ENCODE measurements at places on chromosomes 6 and 20.
A peak's percentile ranks its signal among the peaks of the same experiment; 100 is the strongest.

- no peak for DNase-seq
Observed at GRCh38 chr6:122075917-122076316, 323.5 kb upstream of the HSF2 start.

DNA sequence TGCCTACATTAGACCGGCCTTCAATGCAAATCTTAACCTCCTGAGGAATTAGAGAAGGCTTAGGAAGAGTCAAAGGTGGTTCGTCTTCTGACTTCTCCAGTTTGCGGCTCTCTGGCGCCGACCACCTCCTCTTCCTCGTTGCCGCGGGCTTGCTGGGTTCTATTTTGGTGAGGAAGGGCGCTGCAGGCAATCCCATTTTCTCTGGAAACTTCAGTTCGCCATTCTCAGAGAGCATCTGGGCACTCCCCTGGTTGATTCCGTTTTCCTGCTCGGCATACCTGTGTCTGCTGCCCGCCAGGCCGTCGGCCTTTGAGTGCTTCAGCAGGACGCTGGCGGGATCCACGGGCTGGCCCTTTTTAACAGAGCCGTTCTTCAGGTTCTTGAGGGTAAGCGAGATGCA lies 67.9 kb downstream of the GMPR start:
- no peak for DNase-seq

DNA sequence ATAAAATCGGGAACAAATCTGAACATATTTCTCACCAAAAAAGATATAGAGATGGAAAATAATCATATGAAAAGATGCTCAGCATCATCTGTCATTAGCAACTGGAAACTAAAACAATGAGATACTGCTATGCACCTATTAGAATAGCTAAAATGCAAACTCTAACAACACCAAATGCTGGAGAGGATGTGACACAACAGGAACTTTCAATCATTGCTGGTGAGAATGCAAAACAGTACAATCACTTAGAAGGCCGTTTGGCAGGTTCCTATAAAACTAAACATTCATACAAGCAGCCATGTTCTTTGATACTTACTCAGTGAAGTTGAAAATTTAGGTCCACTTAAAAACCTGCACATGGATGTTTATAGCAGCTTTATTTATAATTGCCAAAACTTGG lies 67.0 kb downstream of the FAM50B start:
- no peak for DNase-seq

DNA sequence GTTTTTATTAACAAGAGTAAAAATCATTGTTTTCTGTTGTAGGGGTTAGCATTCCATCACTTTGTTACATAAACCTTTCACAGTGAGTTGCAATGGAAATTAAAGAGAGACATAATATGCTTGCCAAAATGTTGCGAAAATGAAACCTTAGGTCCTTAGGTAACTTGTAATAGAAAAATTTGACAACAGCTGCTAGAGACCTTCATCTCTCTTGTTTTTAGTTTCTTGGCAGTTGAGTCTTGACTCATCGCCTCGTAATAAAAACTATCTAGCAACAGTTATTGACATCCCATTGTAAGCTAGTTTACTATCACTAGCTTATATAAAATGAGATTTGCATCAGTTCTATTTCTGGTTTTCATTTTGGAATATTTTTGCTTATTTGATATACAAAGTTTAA lies 179.0 kb upstream of the MMS22L start:
- DNase-seq: no peak

GRCh38 chr20:46252352-46253091 lies 55.8 kb downstream of the CDH22 start:
- DNase-seq: no peak

- no peak for DNase-seq
Observed at GRCh38 chr6:156697225-156697830, 79.8 kb upstream of the ARID1B start.

DNA sequence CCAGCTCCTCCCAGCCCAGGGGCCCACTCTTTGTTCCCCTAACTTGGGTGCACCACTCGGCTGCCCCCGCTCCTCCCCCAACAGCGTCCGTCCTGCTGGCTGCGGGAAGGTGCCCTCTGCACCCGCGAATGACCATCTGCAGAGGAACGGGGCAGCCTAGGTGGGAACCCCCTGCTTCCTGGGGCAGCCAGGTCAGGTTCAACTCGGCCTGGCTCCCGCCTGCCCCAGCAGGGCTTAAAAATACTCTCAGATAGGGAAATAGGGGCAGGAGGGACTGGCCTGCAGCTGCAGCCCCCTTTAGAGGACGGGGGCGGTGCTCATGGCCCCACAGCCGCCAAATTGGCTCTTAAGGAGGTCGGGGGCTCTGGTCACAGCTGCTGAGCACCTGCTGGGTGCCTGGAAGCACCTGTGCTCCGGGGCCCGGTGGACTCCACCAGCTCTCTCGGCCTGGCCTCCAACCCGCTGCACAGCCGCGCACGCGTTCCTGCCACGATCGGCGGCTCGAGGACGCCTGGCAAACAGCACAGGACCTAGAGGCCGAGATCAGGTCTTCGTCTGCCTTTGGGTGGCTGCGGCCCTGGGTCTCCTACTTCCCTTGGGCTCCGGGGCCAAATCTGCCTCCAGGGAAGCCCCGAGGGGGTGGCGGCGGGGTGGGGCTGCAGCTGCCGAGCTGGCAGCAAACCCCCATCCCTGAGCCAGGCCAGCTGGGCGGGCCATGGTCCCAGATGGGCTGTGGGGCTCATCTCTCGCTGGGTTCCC lies 700 bp upstream of the LAMA5 start:
- no peak for DNase-seq

GRCh38 chr6:156953479-156954146 lies 176.4 kb downstream of the ARID1B start:
- DNase-seq: peak; percentile 95

DNA sequence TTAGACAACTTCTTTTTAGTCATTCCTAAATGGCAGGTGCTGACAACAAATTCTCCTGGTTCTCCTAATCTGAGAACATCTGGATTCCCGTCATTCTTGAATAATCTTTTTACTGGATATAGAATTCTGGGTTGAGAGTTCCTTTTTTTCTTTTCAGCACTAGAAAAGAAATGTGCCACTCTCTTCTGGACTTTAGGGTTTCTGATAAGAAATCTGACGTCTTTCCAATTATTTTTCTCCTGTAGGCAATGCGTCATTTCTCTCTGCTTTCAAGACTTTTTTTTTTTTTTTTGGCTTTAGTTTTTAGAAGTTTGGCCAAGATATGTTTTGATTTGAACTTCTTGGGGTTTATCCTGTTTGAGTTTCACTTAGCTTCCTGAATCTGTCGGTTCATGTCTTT lies 66.1 kb upstream of the RNF24 start:
- no peak for DNase-seq

GRCh38 chr6:147879031-147879580 lies 370.6 kb downstream of the SAMD5 start:
- no peak for DNase-seq

GRCh38 chr6:162290846-162291465 lies 436.6 kb downstream of the PRKN start:
- no peak for DNase-seq

DNA sequence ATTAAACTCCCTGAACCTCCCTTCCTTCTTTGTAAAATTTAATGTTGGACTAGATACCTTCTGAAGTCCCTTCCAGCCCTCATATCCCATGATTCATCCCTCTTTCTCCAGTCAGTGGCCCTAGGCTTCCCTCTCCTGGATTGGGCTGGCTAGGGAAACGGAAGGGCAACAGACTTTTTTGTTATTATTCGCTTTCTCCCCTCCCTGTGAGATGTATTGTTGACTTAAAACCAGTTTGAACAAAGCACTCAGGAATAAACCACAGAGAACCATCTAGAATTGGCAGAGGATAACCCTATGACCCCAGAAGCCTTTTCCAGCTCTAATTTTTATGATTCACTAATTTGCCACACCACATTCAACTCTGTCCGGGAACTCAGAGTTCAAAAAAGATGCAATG lies 239.7 kb upstream of the SUPT3H start:
- no peak for DNase-seq

DNA sequence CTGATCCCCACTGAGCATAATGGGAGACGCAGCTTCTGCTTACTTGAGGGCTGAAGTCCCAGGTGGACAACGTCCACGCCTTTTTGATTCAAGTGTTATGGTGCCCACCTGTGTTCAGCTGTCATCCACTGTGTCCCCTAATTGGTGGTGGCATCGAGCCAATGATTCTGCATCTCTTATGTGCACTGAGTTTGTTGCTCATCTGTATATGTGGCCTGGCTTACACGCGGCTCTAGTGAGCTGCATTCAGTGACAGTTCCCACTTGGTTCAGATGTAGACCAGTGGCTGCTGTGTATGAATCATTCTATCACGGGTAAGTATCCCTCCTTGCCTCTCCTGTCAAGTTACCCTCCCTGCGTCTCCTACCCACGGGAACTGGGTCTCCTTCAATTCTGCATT lies 131.2 kb upstream of the CLDN20 start:
- DNase-seq: no peak

- no peak for DNase-seq
Observed at GRCh38 chr6:11366183-11366933, 133.9 kb upstream of the NEDD9 start.

- no peak for DNase-seq
Observed at GRCh38 chr6:36649701-36650484, 28.6 kb upstream of the CDKN1A start.

GRCh38 chr6:30898750-30899360 lies 9.2 kb upstream of the GTF2H4 start:
- DNase-seq: no peak

DNA sequence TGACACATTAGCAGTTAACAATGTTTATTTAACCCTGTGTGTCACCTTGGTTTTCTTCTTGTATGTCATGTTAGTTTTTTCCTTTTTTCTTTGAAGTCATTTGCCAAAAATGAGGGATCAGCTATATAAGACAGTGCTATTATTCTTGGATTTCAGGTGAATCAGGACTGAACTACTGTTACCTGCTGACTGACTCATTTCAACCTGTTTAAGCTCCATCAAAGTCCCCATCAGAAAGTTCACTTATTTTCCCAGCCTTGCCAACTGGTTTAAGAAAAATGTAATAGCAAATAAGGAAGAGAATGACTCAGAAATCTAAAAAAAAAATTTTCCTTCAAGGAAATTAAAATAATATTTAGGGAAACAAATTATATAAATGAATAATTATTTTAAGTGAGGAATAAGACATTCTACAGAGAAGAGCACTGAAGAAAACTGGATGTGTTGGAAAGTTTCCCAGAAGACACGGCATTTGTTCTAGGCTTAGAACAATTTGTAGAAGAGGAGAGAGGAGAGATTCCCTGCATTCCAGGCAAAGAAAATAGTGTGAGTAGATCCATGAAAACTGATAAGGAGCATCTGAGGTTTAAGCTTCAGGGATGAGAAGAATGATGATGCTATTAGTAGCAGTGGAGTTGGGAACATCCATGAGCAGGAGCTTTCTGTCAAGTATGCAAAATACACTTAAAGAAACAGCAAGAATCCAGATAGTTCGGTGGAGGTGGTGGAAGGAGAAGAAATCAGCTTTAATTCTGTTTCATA lies 84.9 kb upstream of the SIM1 start:
- no peak for DNase-seq

- DNase-seq: peak; percentile 78
Observed at GRCh38 chr6:129498950-129499842, 210.8 kb downstream of the ARHGAP18 start.

DNA sequence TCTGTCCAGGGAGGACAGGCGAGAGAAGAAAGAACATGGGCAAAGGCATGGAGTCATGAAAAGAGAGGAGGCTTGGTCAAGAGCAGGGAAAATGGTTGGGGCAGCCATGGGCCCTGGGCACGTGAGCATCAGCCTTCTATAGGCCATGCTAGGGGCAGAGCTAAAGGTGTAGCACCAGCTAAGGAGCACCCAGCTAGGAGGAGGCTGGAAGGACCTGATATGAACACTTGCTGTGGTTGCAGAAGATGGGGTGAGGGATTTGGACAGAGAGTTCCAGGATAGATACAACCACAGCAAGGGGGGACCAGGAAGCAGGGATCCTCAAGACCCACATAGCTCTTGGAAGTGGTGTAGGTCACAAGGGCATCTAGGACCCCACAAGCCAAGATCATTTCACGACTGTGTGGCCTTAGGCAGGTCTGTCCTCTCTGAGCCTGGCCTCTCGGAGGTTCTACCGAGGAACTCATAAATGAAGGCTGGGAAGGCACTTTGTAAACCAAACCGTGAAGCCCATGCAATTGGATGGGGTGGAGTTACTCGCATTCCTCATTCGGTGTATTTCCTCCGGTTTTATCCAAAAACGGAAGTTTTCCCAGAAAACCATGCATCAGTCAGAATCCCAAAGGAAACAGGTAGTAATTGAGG lies 74.0 kb upstream of the TOP1 start:
- no peak for DNase-seq

DNA sequence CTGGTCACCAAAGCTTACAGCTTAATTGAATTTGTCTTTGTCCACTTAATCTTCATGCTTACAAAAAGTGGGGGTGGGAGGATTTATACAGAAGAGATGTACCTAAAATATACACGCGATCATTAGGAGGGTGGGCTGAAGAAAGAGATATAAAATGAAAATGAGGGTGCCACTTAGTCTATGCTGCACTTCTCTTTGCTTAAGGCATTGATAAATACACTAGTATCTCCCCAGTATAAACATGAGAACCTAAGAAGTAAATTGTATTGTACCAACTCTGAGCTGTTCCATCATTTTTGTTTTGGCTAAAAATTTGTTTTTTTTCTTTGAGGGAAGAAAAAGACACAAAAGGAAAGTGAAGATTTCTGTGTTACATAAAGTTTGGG lies 170.8 kb upstream of the ZNF217 start:
- DNase-seq: no peak

- no peak for DNase-seq
Observed at GRCh38 chr6:119173249-119174084, 95.0 kb upstream of the FAM184A start.

- no peak for DNase-seq
Observed at GRCh38 chr20:45911486-45912343, at the start of gene PLTP. Gene PLTP (minus strand): TSS chr20:45912155. CDS start chr20:45911452, 703 bp downstream.

DNA sequence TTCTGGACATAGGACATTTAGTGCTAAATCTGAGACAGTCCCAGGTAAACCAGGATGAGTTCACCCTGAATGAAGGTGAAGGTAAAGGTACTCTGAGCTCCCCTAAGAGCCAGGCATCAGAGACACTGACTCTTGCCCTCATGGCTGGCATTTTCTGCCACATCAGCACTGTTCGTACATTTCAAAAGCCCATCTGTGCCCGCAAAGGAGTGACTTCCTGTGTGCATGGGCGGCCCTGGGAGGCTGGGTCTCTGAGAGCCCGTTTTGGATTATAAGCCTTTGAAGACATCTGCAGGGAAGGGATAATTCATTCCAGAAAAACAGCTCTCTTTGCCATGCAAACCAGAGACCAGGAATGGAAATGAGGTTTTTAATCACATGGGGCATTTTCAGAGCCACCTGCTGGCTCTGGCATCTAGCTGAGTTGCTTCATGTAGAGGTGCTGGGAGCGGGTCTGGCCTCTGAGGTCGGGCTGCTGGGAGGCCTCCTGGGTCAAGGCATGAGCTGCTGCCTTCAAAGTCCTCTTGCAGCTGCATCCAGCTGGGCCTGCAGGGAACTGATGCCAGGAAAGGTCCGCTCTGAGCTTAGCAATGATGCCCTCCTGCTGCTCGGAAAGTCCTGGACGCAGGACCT lies 348.3 kb downstream of the DHX35 start:
- no peak for DNase-seq

DNA sequence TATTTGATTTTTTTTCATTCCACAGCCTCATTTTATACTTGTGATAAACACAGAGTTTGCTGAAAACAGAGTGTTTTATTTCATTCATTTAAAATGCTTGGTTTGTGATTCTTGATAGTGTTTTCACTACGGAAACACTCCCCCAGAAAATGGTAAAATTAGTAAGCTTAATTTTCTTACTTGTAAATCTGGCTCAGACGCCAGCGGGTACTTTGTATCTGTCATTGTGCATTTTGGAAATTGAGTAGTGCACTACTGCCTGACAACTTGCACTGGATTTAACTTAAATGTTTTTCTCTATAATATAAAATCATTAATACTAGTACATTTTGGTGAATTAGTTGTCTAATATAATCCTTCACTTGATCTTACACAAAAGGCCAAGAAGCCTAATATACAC lies 37.0 kb upstream of the HINT3 start:
- DNase-seq: no peak
